Non-pigmented ciliary epithelial cell (primary cell): ENCODE measurements at places on chromosomes 13 and 19.

GRCh38 chr13:73940098-73940497, 194.1 kb downstream of the KLF12 start:
- no peak for DNase-seq

- DNase-seq: no peak
Observed at GRCh38 chr13:56198350-56198749, 942.4 kb upstream of the PRR20A start.

GRCh38 chr13:58376775-58377174, 745.2 kb downstream of the PCDH17 start:
- no peak for DNase-seq

DNA sequence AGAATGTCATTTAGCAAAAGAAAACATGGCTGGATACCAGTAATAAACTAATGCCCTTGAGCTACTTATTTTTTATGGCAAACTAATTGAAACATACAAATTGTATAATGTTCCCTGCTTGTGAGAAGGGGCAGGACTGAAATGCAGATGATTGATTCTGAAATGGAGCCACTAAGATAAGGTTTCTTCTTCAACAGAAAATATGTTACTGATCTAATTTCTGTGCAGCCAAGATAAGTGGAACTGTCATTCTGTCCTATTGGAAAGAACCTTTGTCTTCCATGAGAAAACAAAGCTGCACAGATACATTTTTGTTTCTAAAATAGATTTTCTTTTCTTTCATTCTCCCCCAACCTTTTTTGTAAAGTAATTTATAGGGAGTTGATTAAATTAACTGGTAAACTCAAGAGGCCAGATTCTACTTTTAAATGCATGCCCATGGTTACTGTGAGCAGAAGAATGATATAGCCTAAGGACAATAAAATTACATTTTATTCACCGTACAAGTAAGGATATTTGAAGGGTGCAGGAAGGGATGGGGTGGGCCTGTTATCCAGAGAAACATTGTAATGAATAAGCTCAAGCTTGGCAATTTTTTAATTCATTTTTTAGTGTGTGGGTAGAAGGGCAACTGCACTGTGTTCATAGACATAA, 39.9 kb downstream of the STARD13 start:
- DNase-seq: no peak

- DNase-seq: no peak
Observed at GRCh38 chr13:106344342-106344741, 191.1 kb downstream of the EFNB2 start.

DNA sequence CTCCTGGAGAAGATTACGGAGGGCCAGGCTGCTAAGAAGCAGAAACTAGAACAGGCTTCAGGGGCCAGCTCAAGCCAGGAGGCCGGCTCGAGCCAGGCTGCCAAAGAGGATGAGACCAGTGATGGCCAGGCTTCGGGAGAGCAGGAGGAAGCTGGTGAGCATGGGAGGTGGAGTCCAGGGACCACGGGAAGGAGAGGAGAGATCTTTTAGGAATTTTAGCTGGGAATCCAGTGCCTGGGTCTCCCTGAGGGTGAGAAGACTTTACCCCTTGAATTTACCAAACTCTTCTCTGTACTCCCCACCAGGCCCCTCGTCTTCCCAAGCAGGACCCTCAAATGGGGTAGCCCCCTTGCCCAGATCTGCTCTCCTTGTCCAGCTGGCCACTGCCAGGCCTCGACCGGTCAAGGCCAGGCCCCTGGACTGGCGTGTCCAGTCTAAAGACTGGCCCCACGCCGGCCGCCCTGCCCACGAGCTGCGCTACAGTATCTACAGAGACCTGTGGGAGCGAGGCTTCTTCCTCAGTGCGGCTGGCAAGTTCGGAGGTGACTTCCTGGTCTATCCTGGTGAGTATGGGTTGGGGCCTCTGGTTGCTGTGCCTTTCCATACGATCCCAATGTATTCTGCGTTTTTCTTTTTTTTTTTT, 824 bp downstream of the TSEN34 start:
- no peak for DNase-seq

DNA sequence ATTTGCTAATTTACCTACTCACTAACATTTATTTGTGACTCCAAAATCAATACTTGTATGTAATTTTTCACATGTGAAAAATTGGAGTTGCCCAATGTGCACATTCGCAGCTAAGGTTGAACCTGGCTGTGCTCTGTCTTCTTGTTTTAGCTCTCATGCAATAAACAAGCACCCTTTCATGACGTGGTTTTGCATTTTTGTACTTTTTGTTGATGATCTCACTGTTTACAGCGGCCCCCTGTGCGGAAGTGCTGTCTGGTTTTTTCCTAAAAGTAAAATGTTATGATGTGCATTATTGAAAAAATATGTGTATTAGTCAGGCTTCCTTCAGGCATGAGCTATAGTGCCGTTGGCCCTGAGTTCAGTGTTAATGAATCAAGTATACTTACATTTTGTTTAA, 18.1 kb downstream of the DGKH start:
- peak; percentile 92 for DNase-seq

GRCh38 chr19:18487576-18488402, 34.1 kb downstream of the ELL start:
- DNase-seq: no peak

DNA sequence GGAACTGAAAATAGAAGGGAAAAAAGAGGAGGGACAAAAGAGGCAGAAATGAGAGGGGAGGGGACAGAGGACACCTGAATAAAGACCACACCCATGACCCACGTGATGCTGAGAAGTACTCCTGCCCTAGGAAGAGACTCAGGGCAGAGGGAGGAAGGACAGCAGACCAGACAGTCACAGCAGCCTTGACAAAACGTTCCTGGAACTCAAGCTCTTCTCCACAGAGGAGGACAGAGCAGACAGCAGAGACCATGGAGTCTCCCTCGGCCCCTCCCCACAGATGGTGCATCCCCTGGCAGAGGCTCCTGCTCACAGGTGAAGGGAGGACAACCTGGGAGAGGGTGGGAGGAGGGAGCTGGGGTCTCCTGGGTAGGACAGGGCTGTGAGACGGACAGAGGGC, at the start of gene CEACAM5:
Gene CEACAM5 (plus strand): TSS at position 146 of the 400 bp plus-strand sequence. CDS start 106 bp downstream, at position 252.
- DNase-seq: no peak

- DNase-seq: no peak
Observed at GRCh38 chr19:6232601-6233055, 47.1 kb downstream of the MLLT1 start.

- no peak for DNase-seq
Observed at GRCh38 chr13:102197193-102197592, 204.7 kb downstream of the FGF14 start.

GRCh38 chr13:71583581-71583980, 283.4 kb downstream of the DACH1 start:
- no peak for DNase-seq

DNA sequence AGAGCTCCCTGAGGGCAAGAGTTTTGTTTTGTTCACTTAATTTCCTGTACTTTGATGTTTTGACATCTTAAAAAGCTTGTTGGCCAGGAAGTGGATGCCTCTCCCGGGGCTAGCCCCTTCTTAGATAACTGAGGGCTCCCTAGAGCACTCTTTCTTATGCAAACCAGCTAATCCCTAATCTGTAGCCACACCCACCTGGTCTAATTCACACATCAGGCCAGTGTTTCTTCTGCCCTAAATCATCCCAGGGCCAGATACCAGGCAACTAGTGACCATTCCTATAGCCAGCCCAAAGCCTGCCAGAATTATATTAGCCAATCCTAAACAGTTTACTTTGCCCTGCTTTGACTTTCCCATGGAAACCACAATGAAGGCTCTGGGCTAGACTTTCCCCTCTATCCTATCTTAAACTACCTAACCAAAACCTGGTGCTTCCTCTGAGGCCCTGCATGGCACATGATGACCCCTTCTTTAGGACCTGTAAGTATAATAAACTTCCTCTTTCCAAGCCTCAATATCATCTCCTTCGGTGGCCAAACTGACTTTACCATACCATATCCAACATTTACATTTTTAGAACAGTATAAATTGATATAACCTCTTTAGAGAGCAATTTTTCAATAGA, 24.8 kb downstream of the WBP4 start:
- DNase-seq: no peak

- DNase-seq: no peak
Observed at GRCh38 chr13:41606646-41607045, 149.3 kb downstream of the RGCC start.

GRCh38 chr19:19423322-19423721, 17.8 kb downstream of the GATAD2A start:
- DNase-seq: no peak

DNA sequence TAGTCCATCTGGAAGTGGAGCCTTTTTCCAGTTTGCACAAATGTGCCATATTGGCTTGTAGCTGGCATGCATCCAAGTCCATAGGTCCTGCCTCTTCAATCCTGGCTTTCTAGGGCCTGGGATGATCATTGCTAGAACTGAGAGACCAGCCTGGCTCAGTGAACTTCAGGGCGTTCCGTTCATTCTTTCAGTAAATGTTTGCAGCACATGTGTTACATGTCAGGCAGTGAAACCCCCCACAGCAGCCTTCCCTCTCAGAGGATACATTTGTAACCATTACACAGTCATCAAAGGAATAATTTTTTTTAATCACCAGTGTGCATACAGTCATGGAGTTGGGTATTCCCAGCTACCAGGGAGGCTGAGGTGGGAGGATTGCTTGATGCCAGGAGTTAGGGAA, 9.7 kb downstream of the FUT2 start:
- DNase-seq: no peak

DNA sequence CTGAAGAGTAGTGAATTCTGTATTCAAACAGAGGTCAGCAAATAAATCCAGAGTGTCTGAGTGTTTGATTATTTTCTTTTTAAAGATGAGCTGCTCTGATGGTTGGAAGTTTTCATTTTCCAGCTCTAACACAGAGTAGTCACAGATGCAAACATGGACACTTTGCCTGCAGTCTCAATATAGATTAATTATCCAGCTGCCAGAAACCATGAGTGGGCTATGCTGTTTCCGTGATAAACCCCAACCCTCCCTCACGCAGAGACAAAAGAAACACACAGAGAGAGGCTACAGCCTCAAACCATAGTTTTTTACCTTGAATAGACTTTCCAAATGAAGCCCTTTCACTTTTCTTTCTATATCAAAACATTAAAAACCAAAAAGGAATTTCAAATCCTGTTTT, 884.7 kb downstream of the DIAPH3 start:
- no peak for DNase-seq

DNA sequence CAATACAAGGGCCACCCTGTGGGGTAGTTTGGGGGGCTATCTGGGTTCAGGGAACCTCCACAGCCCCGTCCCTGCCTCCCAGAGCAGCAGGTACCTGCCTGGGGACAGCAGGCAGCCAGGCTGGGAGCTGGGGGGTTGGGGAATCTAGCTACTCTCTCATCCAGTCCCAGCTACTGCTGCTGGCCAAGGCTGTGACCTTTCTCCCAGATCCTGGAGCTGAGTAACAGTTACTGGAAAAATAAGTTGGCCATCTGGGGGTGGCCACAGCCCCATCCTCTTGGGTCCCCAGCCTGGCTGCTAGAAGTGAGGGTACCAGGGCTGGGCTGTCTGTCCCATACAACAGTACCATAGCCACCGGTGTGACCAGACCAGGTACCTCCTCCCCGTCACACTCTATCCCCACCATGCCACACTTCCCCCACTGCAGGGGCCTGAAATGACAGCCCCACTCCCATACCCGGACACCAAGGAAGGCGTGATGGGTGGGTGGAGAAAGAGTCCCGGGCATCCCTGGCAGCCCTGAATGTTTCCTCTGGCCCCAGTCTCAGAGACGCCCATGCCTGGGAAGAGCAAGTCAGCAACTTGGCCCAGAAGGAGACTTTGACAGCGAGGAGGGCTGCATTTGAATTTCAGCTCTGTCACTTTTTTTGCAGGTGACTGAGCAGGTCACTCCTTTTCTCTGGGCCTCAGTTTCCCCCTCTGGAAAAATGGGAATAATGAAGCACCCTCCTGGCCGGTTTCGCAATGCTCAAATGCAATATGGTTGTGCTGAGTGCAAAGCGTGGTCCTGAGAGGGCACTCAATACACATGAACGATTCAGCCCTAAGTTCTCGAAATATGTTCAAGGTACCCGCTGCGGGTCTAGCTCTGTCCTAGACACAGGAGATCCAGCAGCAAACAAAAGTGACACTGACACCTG, 30.7 kb upstream of the NFIC start:
- no peak for DNase-seq

GRCh38 chr19:4449639-4450028, 8.0 kb downstream of the UBXN6 start:
- DNase-seq: no peak

GRCh38 chr13:27338207-27338606, 67.6 kb downstream of the RASL11A start:
- no peak for DNase-seq

- peak; percentile 83 for DNase-seq
Observed at GRCh38 chr19:58326914-58327726, at the start of gene ZSCAN22. Gene ZSCAN22, plus strand, starts transcription at chr19:58326994. Its CDS starts 7,809 bp downstream, at chr19:58334803.

GRCh38 chr13:50927701-50928100, 18.1 kb downstream of the RNASEH2B start:
- no peak for DNase-seq

DNA sequence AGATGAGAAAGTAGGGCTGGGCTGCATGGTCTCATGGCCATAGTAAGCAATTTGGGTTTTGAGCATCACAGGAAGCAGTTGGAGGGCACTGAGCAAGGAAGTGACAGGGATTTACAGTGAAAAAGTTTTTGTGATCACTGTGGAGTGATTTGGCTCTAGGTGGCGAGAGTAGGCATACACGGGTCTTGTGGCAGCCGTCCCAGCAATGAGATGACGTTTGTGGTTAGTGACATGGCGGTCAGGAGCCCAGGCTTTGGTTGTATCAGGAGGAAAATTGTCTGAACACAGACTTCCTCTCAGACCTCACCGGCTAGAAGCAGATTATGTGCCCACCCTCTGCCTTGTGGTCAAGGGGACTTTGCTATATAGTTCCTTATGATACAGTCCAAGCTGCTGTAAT, 3.3 kb downstream of the ZNF444 start:
- no peak for DNase-seq

DNA sequence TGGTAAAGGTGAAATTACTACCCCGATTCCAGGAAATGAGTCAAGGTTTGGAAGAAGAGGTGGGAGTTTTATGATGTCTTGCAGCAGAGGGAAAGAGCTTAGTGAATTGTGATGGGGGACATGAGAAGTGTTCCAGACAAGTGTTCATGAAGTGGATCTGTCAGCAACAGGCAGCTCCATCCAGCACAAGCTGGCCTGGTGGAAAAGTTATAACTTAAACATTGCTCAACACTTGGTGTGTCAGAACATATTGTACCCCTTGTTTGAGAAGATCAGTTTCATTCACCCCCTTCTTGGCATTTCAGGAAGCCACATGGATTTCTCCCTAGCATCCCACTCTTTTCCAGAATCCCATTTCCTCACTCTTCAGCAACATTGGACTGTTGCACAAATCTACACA, 222.0 kb downstream of the B3GLCT start:
- no peak for DNase-seq
